ENCODE measurements at places on chromosomes 5 and 9. TPM values are rescaled to one million over a fixed set of nuclear protein-coding genes. Genes with fewer than 3 reads are reported as not detected.

GRCh38 chr5:90675222-90675621, 116.6 kb downstream of the ADGRV1 start:
- DNase-seq = no peak

DNA sequence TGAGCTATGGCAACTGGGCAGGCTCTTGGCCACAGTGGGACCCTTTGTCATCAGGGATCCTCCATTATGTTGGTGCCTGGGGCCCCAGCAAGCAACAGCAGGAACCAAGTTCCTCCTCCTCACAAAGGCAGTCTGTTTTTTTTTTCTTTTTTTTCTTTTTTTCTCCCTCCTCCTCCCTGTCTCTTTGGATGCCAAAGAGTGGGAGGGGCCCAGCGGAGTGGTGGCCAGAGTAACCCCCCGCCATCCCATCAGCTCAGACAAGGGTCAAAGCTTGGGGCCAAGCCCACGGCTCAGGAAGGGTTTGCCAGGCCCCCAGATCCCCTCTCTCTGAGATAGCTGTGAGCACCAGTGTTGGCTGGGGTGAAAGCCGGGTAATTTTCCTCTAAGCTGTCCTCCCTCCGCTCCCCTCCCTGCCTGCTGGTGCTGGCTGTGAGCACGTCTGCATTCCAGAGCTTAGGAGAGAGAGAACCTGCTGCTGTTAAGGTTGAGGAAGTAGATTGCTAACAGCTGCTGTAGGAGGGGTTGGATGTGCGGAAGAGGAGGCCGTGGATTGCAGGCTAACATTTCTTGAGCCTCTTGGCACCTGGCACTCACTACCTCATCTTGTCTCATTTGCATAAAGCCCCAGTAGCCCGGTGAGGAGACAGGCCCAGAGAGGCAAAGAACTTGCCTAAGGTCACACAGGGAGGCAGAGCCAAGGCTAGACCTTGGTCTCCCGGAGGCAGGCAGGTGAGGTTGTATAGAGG, 21.2 kb downstream of the GSN start:
- no peak for DNase-seq

DNA sequence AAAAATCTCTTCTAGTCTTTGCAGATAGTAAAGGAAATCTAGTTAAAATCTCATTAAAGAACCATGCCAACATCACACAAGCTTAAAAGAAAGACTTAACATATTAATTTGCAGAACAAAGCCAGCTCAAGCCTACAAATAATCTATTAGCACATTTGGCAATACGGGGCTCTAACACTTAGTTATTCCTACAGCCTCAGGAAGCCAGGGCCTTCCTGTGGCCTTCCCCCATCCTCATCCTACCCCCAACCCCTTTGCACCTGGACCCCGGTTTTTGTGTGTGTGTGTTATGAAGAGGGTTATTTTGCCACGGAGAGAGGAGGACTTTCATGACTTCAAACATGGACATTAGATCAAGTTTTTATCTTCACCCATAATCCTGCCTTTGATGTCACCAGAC, 64.6 kb downstream of the FOXB2 start:
- no peak for DNase-seq

GRCh38 chr5:54601411-54602230, 84.1 kb downstream of the SNX18 start:
- DNase-seq = no peak

GRCh38 chr9:8252445-8252844, 452.9 kb upstream of the DMAC1 start:
- DNase-seq = no peak

DNA sequence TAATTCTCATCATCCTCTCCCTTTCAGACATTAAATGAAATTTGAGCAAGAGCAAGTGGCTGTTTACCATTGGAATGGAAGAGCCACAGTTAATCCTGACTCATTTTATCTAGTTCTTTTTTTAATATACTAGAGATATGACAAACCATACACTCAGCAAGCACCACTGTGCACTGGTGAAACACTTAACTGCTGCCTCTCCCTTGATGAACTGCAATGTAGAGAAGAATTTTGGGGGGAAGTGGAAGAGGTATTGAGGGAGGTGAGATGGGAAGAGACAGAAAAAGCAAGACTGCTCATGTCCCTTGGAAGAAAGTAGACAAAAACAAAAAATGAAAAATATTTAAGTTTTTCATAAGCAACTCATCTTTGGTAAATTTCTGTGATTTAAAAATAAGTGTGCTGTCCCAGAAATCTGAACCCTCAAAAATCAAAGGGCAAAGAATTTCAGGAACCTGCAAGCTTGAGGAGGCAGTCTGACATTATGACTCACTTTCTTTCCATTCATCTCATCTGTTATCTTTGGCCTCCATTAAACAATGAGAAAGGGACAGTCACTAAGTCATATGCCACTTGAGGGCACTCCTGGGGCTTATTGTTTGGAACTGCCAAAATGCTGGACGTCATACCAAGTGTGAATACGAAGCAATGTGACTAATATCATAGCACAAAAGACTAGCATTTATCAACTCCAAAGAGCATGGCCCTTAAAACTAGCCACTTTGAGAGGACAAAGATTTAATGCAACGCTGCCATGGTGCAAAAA, 566.8 kb upstream of the DMAC1 start:
- no peak for DNase-seq

The LHX3 gene
- not detected for polyA plus RNA-seq

The COL5A1 gene
- polyA plus RNA-seq = 70.5 TPM

DNA sequence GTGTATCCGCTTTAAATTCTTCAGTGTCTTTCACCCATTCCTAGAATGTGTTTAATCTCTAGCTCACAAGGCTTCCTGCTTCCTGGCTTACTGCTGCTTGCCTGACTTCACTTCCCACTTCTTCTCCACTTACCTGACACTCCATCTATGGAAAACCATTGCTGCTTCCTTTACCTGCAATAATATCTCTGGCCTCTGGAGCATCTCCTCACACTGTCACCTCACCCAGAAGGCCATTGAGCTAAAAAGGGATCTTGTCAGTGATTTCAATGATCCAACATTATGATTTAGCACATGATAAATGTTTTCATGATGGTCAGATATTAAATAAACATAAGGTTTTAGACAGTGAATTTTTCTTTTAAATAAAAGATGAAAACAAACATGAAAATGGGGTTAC, 281.1 kb downstream of the MRPS30 start:
- DNase-seq = no peak

The STK10 gene
- polyA plus RNA-seq = 15.6 TPM

The FAM78A gene
- polyA plus RNA-seq = 2.5 TPM

The CRAT gene
- 39.3 TPM for polyA plus RNA-seq

DNA sequence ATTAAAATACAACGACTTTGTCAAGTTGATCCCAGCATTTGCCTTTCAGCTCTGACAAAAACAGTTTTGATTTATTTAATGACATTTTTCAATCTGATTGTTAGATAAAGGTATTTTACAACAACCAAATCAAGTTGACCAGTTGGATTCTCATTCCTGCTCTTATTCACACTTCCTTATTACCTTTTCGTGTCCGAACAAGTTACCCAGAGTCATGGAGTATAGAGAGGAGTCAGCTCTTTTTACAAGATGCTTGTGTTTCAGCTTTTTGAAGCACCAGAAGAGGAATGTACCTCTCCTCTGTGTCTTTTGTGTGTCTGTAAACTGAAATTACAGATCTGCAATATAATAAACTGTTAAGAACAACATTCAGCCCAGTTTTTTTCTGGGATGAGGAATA, 151.3 kb upstream of the TMEM161B start:
- no peak for DNase-seq

The CDO1 gene
- 31.0 TPM for polyA plus RNA-seq

DNA sequence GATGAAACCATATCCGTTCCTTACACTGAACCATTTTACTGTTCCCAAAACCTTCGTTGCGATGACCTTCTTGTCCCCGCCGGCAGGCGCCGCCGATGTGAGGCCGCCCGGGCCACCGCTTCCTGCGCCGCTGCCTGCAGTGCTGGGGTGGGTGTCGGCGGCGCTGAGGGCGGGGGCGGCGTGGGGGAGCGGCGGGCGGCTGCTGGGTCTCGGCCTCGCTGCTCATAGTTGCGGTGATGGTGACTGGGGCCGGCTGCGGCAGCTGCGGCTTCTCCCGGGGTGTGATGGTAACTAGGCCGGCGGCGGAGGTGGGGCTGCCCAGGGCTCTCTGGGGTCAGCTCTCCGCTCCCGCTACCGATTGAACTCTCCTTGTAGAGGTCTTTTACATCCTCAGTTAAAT, 14.1 kb upstream of the OR2S2 start:
- DNase-seq = no peak

DNA sequence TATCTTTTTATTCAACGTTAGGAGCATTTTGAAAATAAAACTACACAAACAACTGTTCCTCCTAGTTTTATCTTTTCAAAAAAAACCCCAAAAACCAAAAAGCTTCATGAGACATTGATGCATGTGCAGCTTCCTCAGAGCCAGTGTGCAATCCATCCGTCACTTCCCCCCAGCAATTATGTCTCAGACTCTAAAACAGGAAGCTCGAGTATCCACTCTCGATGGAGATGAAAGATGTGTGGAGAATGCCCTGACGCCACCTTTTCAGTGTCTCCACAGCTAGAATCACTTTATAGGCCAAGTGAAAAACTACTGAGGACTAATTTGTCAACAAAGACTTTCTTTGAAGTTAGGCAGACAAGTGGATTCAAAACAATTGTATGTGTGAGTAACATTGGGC, 408.9 kb upstream of the SMARCA2 start:
- no peak for DNase-seq

The OBP2B gene
- not detected for polyA plus RNA-seq

The ITK gene
- 0.28 TPM for polyA plus RNA-seq

- DNase-seq = no peak
These were observed 16.5 kb upstream of the SRFBP1 start for GRCh38 chr5:121945261-121945660.

- no peak for DNase-seq
These were observed 57.5 kb downstream of the CDH6 start for GRCh38 chr5:31251032-31251431.

The ST8SIA4 gene
- 6.2 TPM for polyA plus RNA-seq

The MRPS30 gene
- polyA plus RNA-seq = 72.2 TPM

- no peak for DNase-seq
These were observed 122.2 kb downstream of the SLC28A3 start for GRCh38 chr9:84218322-84218721.

GRCh38 chr9:133141833-133142595, 21.0 kb upstream of the RALGDS start:
- DNase-seq = no peak

The INSYN2B gene
- polyA plus RNA-seq = 2.0 TPM

Measured in right renal cortex interstitium (tissue), 3 donors.